ENCODE measurements at places on chromosomes 16 and 17. TPM values are rescaled to one million over a fixed set of nuclear protein-coding genes. Genes with fewer than 3 reads are reported as not detected.
A peak's percentile ranks its signal among the peaks of the same experiment; 100 is the strongest.

GRCh38 chr17:51670899-51671298, 410.6 kb downstream of the UTP18 start:
- no peak for DNase-seq

DNA sequence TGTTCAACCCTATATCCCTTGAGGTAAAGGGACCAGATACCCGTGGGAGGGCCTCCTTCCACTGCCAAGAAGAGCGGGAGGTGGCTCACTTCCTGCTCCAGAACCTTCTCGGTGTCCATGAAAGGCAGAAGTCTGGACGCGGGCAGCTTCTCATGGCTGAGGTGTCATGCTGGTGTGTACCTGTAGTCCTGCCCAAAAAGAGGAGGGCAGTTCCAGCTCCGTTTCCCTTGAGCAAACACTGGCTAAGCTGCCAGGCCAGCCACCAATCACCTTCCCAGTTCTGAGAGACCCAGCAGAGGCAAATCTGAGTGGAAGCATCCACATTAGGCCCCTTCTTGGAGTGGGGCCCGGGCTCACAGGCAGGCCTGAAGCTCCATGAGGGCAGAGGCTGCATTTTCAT, 5.6 kb downstream of the TMEM11 start:
- DNase-seq: no peak

DNA sequence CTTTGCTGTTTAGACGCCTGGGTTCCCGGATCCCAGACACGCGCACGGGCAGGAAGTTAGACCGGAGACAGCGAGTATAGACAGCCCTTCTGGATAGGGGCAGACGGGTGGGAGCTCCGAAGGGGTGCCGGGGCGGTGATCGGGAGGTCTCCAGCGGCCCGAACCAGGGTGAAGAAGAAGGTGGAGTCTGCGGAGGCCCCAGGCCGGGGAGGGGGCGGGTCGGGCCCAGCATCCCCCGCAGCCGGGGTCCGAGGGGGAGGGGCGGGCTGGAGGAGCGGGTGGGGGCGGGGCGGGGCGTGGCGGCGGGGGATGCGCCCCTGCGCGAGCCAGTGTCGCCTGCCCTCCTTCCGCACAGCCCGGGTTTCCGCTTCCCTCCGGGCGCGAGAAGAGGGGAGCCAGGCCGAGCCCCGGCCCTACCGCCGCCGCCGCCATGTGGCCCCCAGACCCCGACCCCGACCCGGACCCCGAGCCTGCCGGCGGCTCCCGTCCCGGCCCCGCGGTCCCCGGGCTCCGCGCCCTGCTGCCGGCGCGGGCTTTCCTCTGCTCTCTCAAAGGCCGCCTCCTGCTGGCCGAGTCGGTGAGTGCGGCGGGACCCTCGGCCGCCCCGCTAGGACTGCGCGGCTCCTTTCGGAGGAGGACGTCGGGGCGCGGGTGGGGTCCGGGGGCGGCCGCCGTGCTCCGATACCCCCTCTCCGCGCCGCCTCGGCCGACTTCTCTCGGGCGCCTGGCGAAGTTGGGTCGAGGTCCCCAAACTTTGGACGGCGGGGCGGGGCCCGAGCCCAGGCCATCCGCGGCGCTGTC, at the start of gene CMTM3:
Gene CMTM3, plus strand, starts transcription at position 329 of the 801 bp plus-strand sequence. Its CDS starts 102 bp downstream, at position 431.
- peak; percentile 34 for DNase-seq

DNA sequence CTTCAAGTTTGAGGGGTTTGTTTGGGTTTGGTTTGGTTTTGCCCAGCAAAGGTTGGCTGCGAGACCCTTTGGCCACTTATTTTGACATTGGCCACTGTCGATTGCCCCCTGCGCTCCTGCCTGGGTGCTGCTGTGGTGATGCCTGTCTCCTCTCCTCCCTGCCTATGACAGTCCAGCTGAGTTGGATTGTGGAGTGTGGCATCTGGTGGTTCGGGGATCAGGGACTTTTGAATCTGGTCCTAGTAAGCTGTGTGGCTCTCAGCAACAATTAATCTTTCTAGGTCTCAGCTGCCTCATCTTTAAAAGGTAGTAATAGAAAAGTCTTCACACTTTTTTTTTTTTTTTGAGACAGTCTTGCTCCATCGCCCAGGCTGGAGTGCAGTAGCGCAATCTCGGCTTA, 27.1 kb downstream of the CDK5RAP3 start:
- DNase-seq: no peak

DNA sequence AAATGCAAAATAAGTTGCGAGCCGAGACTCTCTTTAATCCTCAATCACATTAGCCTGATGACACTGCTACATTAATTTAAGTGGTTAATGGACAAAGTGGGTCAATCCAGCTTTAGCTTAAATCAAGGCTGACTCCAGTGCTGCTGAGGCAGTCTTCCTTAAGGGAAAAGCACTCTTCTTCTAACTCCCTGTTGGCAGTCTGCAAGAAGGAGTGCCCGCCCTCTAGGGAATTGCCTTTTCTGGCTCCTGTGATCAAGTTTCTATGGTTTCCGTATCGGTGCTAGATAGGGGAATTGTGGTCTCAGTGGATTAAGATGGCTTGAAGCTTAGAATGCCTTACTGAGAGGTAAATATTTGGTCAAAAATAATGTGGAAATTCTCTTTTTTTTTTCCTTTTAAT, 41.0 kb downstream of the HS3ST3B1 start:
- no peak for DNase-seq

DNA sequence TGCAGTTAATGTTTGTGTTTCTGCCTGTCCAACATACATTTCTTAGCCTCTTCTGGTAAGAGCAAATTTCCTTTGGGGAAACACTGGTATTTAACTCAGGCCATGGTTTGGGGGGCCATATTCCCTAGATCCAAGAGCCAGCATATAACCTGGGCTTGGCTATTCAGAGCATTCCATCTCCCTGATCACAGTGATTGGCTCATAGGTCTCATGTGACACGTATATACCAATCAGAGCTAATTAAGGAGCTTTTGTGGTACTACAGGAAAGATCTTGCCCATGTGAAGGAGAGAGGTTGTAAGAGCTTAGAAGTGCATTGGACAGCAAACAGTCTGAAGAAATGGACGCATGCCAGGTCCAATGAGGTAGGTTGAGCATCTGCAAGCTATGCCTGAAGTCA, 33.4 kb upstream of the GPR139 start:
- no peak for DNase-seq

- DNase-seq: no peak
Observed at GRCh38 chr16:63067141-63067540, 1030.9 kb upstream of the CDH8 start.

- DNase-seq: no peak
Observed at GRCh38 chr17:16415031-16415924, at the start of gene TRPV2. TRPV2 (plus strand) TSS chr17:16415571; CDS start chr17:16417669, 2,098 bp downstream.

GRCh38 chr17:2244545-2245525, 58.8 kb downstream of the SMG6 start:
- peak; percentile 66 for DNase-seq

DNA sequence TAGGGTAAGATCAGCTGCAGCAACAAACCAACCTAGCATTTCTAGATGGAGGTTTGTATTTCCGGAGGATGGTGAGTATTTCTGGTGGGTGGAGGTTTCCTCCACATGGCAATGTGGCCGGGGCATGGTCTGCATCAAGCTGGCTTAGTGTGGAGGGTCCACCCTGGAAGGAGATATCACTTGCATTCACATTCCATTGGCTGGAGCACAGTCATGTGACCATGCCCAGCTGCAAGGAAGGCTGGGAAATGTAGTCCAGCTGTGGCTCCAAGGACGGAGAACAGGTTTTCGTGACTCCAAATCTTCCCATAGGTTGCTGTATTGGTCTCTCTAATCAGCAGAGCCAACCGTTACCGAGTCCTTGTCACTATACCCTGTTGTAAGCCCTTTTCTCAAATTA, 68.7 kb downstream of the RAI1 start:
- peak; percentile 57 for DNase-seq

GRCh38 chr16:58624209-58624608, 5.4 kb downstream of the CNOT1 start:
- DNase-seq: no peak

GRCh38 chr17:14144508-14144907, 75.2 kb downstream of the COX10 start:
- no peak for DNase-seq

GRCh38 chr16:12449795-12450194, 353.9 kb downstream of the CPPED1 start:
- peak; percentile 74 for DNase-seq

DNA sequence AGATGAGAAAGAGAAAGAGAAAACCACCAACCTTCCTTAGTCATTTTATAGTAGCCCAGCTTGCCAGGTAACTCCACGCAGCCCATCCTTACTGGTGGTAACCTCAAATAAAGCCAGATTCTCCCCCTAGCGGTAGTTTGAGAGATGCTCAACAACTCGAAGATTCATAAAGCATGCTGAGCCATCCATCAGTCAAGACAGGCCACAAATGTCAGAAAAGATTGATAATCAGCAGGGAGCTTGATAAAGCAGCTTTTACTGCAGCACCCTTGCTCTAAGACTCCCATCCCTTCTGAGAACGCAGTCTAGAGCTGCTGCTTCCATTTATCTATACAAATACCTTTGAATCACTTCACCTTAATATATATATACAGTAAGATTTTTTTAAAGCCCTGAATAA, 451.5 kb upstream of the HSBP1 start:
- DNase-seq: peak; percentile 83

DNA sequence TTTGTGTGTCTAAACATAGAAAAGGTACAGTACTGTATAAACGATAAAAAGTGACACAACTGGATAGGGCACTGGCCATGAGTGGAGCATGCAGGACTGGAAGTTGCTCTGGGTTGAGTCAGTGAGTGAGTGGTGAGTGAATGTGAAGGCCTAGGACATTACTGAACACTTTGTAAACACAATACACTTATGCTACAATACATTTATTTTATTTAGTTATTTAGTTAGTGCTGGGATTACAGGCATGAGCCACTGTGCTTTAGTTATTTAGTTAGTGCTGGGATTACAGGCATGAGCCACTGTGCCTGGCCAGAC, 4.6 kb downstream of the CFAP20 start:
- peak; percentile 32 for DNase-seq

GRCh38 chr16:89727406-89728120, 6.2 kb downstream of the ZNF276 start:
- no peak for DNase-seq

GRCh38 chr17:18182110-18182977, 1.3 kb upstream of the ALKBH5 start:
- no peak for DNase-seq

DNA sequence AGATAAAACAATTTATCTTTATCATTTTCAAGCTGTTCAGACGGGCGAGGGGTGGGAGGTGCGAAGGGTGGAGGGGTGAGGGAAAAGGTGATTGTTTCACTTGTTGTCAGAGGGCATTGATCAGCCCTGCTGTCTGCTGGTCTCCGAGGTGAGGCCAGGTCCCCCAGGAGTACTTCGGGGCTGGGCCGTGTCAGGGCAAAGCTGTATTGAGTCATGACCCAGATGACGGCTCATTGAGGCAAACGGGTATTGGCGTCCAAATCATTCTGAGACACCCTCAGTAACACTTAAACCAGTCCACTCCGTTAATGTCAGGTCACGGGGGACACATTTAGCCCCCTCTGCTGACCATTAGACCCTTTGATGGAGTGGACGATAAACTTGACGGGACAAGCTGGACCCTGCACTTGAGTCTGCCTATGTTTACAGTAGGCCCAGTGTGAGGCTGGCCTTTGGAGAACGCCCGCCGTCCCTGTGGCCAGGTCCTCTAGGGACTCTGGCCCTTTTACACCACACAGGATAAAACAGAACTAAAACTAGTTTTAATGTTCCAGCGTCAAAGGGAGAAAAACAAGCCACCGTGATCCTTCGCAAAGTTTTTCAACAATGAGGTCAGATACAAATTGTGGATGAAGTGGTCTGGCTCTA, 502.2 kb upstream of the ZFHX3 start:
- no peak for DNase-seq

DNA sequence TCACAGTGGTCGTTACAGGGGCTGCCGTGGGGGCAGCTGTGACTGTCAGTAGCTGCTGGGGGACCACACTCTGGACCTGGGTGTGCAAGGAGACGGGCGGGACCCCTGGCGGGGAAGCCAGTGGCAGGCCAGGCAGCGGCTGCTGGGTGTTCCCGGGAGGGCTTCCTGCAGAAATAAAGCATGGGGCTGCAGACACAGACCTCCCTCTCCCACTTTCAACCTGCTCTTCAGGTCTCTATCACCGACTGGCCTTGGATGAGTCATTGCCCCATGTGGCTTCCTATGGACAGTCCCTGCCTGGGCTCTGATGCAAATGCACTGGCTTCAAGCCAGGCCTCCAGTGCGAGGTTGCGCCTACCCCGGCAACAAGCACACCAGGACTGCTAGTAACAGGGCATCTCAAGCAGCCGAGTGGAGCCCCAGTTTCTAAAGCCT, 17.2 kb downstream of the SREBF1 start:
- DNase-seq: peak; percentile 89

DNA sequence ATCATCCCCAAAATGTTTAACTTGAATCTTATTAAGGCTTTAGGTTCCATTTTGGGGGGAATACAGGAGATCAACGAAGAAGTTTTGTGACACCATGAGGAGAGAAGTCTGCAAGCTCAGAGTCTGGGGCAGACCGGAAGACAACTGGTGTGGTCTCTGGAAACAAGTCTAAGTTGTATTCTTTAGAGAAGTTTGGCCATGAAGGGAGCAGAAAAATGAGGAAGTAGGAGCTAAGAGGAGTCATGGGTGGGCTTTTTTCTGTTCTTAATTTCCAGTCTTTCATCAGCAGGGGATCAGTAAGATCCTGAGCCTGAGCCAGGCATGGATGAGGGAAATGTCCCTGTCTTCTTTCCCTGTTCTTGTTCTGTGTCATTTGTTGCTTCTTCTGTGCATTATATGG, 35.8 kb upstream of the NF1 start:
- no peak for DNase-seq

DNA sequence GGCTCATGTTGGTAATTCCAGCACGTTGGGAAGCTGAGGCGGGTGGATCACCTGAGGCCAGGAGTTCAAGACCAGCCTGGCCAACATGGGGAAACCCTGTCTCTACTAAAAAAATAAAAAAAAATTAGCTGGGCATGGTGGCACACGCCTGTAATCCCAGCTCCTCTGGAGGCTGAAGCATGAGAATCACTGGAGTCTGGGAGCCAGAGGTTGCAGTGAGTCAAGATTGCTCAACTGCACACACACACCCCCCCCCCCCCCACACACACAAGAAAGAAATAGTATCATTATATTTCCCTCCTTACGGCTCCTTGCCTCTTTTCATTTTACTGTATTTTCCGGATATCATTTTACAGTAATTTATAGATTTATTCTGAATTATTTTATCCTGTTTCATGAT, 963.1 kb upstream of the GOT2 start:
- DNase-seq: peak; percentile 42

- DNase-seq: no peak
Observed at GRCh38 chr16:77986011-77986740, 36.2 kb upstream of the CLEC3A start.

GRCh38 chr16:72786606-72787005, 261.3 kb downstream of the ZFHX3 start:
- no peak for DNase-seq

GRCh38 chr17:74949455-74950115, 13.9 kb downstream of the OTOP3 start:
- DNase-seq: no peak

CLEC18C gene
- not detected for total RNA-seq

RHBDL1 gene
- total RNA-seq: 9.0 TPM

NACA2 gene
- total RNA-seq: not detected

CD300LF gene
- total RNA-seq: not detected

EMC8 gene
- total RNA-seq: 48.3 TPM

SLC38A7 gene
- 42.0 TPM for total RNA-seq

KRT35 gene
- not detected for total RNA-seq

ITGAX gene
- not detected for total RNA-seq

EPOP gene
- total RNA-seq: 3.2 TPM

ARL5C gene
- not detected for total RNA-seq
